ENCODE measurements at places on chromosomes 1 and 21.

- peak; percentile 71 for DNase-seq
Measured at GRCh38 chr1:157369808-157370521, 182.3 kb downstream of the FCRL5 start.

DNA sequence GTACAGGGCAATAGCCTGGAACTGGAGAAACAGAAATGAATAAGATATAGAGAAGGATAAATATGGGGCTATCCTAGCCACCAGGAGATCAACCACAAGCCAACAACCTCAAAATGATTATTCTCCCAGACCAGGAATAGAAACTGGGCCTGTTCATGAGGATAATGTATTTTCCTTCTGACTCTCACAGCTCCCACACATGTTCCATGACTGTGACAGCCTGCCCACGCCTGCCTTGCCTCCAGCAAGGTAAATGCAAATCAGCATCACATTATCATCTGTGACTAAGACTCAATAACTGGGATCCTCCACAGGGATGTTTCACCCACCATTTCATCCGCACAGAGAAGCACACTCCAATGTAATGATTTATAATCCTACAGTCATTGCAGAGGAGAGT lies 3.3 kb downstream of the ENSA start:
- no peak for DNase-seq

- DNase-seq = no peak
Measured at GRCh38 chr1:157880621-157881020, 39.0 kb upstream of the CD5L start.

DNA sequence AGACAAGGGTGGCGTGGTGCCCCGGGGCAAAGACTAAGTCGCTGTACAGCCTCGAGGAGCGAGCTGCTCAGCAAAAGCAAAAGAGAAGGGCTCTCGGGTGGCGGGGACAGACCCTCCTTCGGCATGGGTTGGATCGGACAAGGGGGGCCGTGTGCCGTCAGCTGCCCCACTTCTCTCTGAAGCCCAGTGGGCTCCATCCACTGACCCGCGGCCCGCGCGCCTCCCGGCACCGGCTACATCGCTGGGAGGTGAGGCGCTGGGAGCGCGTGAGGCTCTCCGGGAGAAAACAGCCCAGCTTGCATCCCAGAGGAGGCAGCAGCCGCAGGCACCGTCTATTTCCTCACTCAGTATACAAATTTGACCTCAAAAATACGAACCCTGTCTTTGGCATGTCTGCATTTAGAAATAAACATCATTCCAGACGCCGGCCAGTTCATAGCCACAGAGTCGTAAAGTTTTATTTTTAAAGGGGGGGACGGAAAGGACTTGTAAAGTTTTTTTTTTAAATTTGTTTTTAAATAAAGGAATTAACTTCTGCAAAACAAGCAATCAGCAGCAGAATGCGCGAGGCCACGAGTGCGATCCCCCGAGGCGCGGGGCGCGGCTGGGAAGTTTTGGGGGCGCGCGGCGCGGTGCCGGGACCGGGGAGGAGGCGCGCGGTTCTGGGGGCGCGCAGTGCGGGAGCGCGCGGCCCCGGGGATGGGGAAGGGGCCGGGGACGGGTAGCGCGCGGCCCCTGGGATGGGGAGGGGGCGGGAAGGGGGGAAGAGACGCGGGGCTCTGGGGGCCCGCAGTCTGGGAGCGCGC lies 689 bp upstream of the GPR137B start:
- DNase-seq = peak; percentile 40

- DNase-seq = no peak
Measured at GRCh38 chr1:5389101-5389885, 602.9 kb downstream of the NPHP4 start.

- DNase-seq = no peak
Measured at GRCh38 chr21:43578677-43579303, 80.5 kb downstream of the HSF2BP start.

GRCh38 chr1:26098602-26099001 lies 13.0 kb upstream of the PDIK1L start:
- no peak for DNase-seq

GRCh38 chr1:111364690-111365089 lies 62.8 kb downstream of the OVGP1 start:
- DNase-seq = no peak

DNA sequence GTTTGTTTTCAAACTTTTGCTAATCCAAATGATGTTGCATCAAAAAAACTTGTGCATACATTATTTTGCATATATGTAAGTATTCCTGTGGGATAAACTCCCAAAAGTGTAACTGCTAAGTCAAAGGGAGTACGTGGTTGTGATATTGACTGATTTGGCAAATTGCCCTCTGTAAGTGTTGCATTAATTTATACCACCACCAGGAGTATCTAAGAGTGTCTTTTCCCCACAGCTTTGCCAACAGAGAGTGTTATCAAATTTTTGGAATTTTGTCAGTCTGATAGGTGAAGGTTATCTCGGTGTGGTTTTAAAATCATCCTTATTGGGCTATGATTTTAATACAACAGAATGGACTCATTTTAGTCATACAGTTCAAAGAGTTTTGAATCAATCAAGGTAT lies 30.1 kb upstream of the PARP1 start:
- DNase-seq = no peak

- no peak for DNase-seq
Measured at GRCh38 chr1:66035616-66036245, 243.0 kb downstream of the PDE4B start.

DNA sequence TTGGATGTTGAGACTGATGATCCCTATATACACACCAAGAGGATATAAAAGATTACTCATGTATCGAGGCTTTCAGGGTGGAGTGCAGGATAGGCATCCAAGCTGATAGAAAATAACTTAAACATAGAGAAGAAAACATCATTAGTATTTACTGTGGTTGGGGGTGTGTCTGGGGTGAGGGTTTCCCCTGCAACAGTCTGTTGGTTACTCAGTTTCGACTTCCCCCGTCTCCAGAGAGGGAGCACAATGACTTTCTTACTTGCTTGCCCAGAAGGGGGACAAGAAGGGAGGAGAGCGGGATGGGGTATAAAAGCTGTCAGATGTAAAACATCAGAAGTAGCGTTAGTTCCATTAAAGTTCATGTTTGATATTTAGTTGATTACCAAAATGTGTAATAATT lies 717.4 kb upstream of the ZP4 start:
- no peak for DNase-seq

DNA sequence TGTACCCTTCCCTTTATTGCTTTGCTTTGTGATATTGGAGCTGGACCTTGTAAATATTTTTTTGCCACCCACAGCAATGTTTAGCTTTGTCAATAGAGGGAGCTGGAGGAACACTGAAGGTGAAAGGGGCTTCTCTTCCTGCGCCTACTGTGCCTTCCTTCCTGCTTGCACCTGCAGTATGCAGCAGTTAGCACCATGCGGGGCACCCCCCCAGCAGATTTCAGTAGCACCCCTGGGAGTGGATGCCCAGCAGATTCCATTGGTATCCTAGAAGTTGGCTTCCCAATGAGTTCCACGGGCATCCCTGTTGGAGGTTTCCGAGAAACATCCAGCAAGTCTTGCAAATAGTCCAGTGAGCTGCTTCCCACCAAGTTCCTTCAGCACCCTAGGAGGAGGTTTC lies 25.6 kb downstream of the S100A10 start:
- no peak for DNase-seq

DNA sequence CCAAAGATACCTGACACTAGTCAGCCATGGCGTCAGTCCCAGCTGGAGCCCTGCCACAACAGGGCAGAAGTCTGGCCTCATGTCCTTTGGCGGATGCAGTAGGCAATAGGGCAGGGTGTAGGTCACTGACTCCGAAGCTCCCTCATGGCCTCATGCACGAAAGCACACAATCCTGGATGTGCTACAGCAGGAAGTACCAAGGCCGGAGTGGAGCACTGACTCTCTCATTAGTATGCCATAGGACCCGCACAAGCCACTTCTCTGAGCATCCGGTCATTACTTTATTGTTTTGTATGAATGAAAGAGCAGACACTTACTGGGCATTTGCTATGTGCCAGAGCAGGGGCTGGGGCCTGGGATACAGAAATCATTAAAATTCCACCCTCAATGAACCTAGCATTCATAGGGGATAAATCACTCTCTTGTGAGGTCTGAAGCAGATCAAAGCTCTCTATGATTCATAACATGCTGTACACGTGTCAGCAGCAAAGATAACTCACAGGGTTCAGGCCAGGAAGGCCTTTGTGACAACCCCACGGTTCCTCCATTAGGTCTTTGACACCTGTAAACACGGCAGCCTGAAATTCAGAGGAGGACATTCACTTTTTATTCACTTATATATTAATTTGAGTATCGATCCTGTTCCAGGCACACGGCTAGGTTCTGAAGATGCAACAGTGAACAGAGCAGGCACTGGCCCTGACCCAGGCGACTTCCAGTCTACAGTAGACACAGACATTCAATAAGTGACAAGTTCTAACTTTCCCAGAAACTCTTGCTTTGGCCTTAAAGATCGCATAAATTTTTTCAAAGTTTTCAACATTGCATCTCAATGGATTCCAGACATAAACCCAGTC lies 357.9 kb upstream of the USP24 start:
- DNase-seq = no peak

- DNase-seq = no peak
Measured at GRCh38 chr1:116433275-116434257, 60.5 kb downstream of the ATP1A1 start.

- no peak for DNase-seq
Measured at GRCh38 chr21:45309987-45310381, 22.3 kb upstream of the POFUT2 start.

GRCh38 chr1:98480271-98480670 lies 181.2 kb upstream of the SNX7 start:
- DNase-seq = no peak

DNA sequence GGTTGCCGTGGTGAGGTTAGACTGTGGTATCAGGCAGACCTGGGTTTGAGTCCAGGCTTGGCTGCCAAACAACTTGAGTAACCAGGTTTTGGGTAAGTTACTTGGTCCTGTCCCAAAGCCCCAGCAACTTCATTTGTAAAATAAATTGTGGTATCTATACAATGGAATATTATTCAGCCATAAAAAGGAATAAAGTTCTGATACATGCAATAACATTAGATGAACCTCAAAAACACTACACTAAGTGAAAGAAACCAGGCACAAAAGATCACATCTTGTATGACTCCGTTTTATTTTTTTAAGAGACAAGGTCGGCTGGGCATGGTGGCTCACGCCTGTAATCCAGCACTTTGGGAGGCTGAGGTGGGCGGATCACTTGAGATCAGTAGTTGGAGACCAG lies 16.4 kb upstream of the MIXL1 start:
- no peak for DNase-seq

- DNase-seq = no peak
Measured at GRCh38 chr1:19735440-19736127, 64.1 kb downstream of the TMCO4 start.

DNA sequence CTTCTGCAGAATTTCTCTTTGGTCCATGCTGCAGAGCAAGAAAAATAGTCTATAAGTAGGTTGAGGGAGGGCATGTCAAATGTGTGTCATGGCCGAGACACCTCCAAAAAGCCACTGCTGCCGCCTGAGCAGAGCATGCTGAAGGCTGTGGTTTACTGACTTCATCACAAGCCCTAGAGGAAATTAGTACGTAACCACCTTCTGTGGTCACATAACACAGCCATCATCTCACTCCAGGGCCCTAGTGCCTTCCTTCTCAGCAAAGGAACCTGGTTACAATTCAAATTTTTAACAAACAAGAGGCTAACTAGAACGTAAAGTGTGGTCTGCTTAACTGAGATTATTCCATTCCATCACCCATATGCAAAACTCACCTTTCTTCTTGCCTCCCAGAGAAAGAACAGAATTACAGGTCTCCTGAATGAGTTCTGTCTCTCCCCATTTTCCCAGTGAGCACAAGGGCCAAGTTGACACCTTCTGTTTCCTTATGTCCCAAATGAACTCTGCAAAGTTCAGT lies at the start of gene PTPN22:
PTPN22 (minus strand) TSS at position 116 of the 517 bp plus-strand sequence.
- DNase-seq = no peak

DNA sequence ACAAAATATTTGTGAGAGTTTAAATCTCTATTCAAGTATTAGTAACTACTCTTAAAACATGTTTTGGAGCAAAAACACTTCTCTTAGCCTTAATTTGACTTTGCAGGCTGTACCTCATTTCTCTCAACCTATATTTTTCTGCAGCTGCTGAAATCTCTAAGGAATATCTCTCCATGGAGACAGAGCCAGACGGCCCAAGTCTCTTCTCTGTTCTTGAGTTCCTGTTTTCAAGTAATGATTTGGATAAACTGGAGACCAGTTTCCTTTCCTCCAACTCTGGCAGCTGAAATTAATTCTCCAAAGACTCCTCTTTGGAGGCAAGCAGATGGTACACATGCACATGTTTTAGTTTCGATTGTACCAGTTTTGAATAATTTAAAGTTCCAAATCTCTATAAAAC lies 659.7 kb upstream of the NEGR1 start:
- DNase-seq = no peak

DNA sequence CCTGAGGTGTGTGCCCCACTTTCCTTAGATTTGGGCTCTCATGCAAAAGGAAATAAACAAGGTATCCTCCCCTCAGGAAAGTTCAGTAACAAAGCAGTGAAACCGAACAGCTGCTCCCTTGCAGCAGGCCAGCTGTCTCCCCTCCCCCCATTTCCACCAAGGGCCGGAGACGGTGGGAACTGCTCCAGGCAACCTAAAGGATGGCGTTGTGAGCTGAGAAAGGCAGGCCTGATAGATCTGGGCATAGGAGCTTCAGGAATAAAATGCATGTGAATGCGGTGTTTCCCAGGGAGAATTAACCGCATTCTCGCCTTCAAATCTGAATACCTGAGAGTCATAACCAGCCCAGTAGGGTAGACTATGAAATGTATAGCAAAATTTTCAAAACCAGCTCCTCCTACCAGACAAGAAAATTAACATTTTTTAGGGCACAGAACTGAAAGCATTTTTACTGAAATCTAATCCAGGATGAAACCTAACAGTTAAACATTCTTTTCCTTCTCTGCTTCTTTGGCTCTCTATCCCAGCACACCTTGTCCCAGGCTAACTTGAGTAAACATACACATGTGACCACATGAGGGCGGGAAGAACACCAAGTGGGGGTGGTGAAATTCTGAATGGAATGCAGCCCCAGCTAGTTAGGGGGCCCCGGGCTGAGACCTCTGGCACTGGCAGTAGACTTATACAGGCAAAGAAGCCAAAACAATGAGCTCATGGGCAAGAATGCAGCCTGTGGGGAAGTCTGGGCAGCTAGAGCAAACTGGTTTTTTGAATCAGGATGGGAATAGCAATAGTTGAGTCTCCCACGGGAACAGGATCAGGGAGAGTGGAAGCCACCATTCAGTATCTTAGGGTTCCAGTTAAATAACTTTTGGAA lies 11.5 kb downstream of the MCL1 start:
- peak; percentile 37 for DNase-seq

- no peak for DNase-seq
Measured at GRCh38 chr21:26077521-26077920, 93.0 kb downstream of the APP start.

All from NCI-H774 (cell line).